ENCODE measurements at places on chromosomes 16 and 17. TPM values are rescaled to one million over a fixed set of nuclear protein-coding genes. Genes with fewer than 3 reads are reported as not detected.

The EFNB3 gene
- total RNA-seq = 1.6 TPM

The KRTAP2-2 gene
- total RNA-seq = not detected

The KRTAP4-1 gene
- 0.30 TPM for total RNA-seq

The GDPD1 gene
- 0.90 TPM for total RNA-seq

The GRAPL gene
- total RNA-seq = not detected

The ATP2A1 gene
- total RNA-seq = 2.6 TPM

The RDM1 gene
- 2.4 TPM for total RNA-seq

The MKS1 gene
- 10.7 TPM for total RNA-seq

The MPP3 gene
- 19.4 TPM for total RNA-seq

The FAM171A2 gene
- total RNA-seq = 4.8 TPM

The MYH8 gene
- total RNA-seq = not detected

The ZSCAN10 gene
- not detected for total RNA-seq

The TMEM95 gene
- not detected for total RNA-seq

The CCL7 gene
- 0.45 TPM for total RNA-seq

The DOC2A gene
- total RNA-seq = 2.6 TPM

The CD19 gene
- total RNA-seq = not detected

The P4HB gene
- total RNA-seq = 691 TPM

The VTN gene
- 19.3 TPM for total RNA-seq

The ARHGDIG gene
- 2.9 TPM for total RNA-seq

The APOH gene
- total RNA-seq = 5.4 TPM

The HOXB7 gene
- total RNA-seq = 32.4 TPM

The ETV4 gene
- total RNA-seq = 50.1 TPM

The RNF222 gene
- total RNA-seq = not detected

The CTRB2 gene
- not detected for total RNA-seq

The METTL23 gene
- 67.2 TPM for total RNA-seq

The SHISA9 gene
- 0.06 TPM for total RNA-seq

The CD7 gene
- total RNA-seq = 0.08 TPM

The UMOD gene
- not detected for total RNA-seq

The DHRS7C gene
- total RNA-seq = not detected

The BAIAP3 gene
- 0.79 TPM for total RNA-seq

The SCARF1 gene
- 0.16 TPM for total RNA-seq

The SLC5A11 gene
- 0.69 TPM for total RNA-seq

The PRKCA gene
- 36.6 TPM for total RNA-seq

The SLC16A13 gene
- total RNA-seq = 8.0 TPM

The LGALS9 gene
- 0.89 TPM for total RNA-seq

The HOXB1 gene
- not detected for total RNA-seq

The DBF4B gene
- total RNA-seq = 28.9 TPM

The TMEM238L gene
- not detected for total RNA-seq

The CD300LB gene
- total RNA-seq = 0.12 TPM

The SLC12A3 gene
- not detected for total RNA-seq

The FGF11 gene
- 1.2 TPM for total RNA-seq

The RAB26 gene
- 3.9 TPM for total RNA-seq

The HAGHL gene
- 15.6 TPM for total RNA-seq

The C17orf67 gene
- total RNA-seq = 2.3 TPM

The LRRC59 gene
- 244 TPM for total RNA-seq

The GAS7 gene
- 0.49 TPM for total RNA-seq

The BEAN1 gene
- 4.4 TPM for total RNA-seq

The CMTM2 gene
- not detected for total RNA-seq

The KIFC3 gene
- 215 TPM for total RNA-seq
